ENCODE measurements at places on chromosomes 13 and 19. TPM values are rescaled to one million over a fixed set of nuclear protein-coding genes. Genes with fewer than 3 reads are reported as not detected.
A peak's percentile ranks its signal among the peaks of the same experiment; 100 is the strongest.

Gene CBY2
- not detected for total RNA-seq

DNA sequence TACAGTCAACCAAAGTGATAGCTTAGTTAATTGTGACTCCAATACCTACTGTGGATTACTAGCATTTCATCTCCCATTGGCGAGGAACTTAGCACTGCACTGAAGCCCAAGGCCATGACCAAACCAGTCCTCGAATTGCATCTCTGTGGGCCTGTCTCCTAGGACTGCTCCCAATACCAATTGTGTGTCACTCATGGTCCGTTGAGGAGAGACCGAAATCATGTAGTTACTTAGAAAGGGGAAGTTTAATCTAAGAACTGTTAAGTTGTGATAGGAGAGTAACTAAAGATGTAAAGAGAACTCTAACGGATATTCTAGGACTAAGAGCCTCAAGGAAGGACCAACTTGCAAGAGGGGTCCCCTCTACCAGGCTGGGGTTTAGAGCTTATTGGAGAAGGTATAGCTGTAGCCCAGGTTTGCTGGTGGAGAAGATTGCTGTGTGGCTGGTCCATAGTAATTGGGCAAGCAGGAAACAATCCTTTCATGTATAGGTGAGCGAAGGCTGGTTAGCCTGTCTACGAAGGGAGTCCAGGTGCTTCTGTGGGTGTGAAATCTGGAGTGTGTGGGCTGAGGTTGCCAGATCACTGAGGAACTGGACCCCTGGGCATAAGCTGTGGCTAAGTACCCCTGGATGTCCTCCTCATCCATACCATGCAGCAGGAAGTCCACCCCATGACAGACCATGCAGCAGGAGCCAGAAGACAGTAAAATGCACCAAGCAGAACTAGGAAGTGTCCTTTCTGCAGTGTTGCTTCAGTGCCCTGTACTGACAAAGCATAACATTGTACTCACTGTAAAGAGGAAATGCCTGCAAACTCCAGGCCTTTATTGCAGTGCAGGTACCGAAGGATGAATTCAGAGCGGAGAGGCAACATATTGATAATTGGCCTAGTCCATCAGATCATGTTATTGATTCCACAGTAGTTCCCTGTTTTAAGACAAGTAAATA lies 30.8 kb downstream of the DNAJC3 start:
- no peak for DNase-seq

DNA sequence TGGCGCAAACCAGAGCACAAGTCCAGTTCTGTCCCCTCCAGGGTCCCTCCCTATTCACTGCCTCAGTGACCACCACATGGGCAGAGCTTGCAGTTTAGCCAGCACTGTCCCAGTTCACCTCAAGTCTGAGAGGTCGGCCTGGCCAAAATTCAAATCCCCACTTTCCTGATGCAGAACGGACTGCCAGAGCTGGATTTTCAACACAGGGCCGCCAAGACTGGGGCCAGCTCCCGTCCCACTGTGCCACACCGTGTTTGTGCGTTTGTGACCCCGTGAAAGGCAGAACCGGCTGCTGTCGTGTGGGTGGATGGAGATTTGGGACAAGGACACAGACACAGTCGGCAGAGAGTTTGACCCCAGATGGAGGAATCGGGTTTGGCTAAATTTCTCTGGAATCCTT lies 176.7 kb downstream of the URI1 start:
- DNase-seq = no peak

DNA sequence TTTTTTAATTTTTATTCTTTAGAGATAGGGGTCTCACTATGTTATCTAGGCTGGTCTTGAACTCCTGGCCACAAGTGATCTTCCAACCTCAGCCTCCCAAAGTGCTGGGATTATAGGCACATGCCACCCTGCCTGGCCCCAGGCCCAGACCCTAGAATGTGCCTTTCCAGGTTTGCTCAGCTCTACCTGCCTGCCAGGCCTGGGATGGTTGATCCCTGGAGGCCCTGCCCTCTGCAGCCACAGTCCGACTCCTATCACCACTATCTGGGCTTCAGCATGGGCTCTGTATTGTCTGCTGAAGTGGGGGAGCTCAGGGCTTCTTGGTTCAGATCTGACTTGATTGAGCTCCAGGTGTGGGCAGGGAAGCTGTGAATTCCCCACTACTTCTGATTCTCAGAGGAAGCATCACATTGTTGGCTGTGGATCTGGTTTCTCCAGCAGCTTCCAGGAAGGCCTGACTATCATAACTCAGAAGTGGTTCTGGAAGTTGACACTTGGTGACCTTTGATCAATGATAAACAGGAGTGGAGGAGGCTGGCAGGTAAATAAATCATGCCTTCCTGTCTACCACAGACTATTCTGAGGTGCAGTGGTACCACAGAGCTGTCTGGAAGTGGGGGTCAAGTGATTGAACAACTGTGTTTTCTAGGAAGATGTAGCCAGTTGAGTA lies 71.9 kb downstream of the OLFM4 start:
- DNase-seq = no peak

DNA sequence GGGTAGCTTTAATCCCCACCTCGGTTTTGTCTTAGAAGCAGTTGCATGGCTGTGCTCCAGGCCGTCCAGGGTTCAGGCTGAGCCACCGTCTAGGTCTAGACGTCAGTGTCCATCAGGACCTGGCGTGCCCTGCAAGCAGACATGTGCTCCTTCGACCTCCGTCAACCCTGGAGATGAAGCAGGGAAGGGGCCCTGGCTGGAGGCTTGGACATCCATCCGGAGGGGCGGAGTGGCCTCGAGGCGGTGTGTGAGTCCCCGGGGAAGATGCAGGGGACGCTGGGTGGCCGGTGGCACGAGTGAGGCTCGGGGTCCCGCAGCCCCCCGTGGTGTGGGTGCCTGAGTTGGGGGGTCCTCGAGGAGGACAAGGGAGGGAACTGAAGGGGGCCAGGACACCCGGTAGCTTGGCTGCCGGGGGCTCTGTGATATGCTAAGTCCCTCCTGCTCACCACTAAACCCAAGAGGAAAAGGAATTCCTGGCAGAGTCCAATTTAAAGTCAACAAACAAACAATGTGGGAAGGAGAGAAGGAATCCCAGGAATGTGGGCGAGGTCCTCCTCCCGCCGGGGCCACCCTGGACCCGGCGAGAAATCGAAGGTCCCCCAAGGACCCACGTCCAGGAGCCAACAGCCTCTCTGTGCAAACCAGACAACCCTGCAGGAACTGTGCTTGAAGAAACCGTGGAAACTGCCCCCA lies 14.9 kb upstream of the PTBP1 start:
- DNase-seq = peak; percentile 45

DNA sequence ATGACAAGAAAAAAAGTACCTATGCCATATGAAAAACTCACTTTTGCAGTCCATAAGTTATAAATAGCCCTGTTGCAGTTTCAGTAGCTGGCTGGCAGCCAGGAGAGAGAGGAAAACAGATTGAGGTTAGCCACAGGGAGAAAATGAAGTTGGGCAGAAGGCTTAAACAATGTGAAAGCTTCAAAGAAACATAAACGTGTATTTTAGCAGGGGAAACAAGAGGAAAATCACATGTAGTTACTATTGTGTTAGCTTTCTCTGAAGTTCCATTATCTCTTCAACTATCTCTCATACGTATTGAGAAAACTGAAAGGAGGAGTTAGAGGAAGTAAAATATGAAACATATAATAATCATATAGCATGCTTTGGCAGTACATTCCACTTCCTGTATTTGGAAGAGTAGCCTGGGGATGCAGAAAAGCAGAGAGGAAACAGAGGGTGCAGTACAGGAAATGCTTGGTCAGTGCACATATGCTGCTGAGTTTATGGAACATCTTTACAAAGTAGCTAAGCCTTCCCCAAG lies 1551.1 kb downstream of the EFNB2 start:
- DNase-seq = no peak

DNA sequence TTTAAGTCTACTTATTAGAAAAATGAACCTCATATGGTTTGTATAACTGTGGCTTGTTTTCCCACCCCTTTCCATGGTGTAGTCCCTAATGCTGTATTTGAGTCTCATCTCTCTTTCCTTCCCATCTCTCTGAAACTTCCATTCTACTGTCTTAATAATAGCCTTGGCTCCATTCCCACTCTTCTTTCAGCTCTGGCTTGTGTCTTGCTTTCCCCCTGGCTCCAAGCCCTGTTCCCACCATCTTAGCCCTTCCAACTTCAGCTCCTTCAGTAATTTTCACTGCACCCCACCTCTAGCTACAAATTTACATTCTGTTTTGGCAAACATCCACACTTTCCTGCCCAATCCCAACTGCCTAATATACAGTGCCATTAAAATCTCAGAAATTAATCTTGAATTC lies 137.5 kb downstream of the SLITRK6 start:
- no peak for DNase-seq

DNA sequence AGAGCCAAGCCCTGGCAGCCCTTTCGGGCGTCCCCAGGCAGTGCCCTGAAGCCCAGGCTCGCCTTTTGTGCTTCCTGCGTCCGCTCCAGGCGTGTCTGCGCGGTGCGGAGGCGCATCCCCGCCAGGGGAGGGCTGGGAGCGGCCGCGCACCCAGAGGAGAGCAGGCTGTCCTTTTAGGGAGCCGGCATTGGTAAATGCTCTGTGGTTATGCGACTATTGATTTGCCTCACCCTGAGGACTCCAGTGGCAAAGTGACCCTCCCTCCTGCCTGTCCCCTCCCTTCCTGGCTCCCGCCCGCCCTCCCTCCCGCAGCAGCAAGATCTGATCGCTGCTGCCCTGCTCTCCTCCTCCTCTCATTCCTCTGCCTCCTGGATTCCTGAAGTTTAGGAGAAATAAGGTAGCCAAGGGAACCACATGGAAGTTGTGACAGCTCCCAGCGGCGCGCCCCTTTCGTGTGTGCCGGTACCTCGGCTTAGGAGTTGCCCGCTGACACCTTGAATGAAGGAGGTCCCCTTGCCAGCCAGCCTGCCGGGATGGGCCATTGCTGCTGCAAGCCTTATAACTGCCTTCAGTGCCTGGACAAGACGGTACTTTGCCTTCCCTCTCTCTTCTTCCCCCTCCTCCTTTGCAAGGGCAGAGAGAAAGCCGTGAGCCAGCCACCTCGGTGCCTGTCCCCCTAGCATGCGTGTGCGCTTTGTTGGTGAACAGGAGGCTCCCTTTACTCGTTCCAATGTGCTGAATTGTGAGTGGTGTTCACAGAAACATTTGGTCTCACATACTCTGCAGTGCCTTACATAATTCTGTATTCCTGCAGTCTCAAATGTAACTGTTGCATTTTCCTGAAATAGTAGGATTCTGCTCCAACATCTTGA lies 166.9 kb downstream of the SLC7A1 start:
- DNase-seq = no peak

All from progenitor cell of endocrine pancreas (in vitro differentiated cells).